GM23248 (cell line): ENCODE measurements at places on chromosomes 11 and 22. TPM values are rescaled to one million over a fixed set of nuclear protein-coding genes. Genes with fewer than 3 reads are reported as not detected.

- no peak for DNase-seq
These were observed 28.9 kb upstream of the GAL start for GRCh38 chr11:68655406-68655805.

DNA sequence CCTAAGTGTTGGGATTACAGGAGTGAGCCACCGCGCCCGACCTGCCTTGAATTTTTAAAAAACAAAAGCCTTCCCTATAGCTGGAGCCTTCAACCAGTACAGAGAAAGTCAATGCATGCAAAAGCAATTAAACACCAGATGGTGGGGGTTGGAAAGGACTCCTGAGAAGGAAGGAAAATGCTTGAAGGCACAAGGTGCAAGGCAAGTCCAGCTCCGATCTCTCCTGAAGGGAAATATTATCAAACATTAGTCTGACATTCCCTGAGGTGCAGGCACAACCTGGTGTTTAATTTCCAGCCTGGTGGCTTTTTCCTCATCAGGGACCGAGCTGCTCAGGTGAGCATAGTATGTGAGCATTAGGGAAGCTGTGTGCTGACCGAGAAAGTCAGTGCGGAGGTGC is 12.9 kb upstream of the RAPSN start:
- DNase-seq, result no peak

- no peak for DNase-seq
These were observed 7.9 kb downstream of the RTN4R start for GRCh38 chr22:20260071-20260765.

DNA sequence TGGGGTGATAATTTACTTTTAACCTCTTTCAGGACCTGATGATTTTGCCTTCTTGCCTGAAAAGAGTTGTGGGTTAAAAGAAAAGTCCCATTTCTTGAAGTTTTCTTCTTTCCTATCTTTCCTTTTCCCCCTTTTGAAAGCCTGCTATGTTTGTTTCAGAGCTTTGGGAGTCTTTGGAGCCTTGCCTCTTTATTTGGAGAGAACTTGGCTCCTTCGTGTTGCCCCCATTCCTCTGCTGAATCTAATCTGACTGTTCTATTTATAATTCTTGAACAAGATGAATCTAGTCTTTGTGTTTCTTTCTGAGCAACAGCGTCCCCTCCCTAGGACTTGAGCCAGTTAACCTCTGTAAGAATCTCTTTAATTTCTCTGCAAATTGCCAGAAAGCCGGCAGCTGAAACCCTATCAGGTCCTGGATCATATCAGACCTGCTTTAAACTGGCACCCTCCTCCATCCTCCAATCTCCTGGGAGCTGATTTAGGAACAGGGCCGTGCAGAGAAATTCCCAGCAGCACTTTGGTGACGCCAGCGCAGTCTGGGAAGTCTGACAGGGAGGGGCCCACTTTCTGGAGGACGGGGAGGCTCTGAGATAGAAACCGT is 289.1 kb upstream of the SORL1-AS1 start:
- DNase-seq, result peak; percentile 59

DNA sequence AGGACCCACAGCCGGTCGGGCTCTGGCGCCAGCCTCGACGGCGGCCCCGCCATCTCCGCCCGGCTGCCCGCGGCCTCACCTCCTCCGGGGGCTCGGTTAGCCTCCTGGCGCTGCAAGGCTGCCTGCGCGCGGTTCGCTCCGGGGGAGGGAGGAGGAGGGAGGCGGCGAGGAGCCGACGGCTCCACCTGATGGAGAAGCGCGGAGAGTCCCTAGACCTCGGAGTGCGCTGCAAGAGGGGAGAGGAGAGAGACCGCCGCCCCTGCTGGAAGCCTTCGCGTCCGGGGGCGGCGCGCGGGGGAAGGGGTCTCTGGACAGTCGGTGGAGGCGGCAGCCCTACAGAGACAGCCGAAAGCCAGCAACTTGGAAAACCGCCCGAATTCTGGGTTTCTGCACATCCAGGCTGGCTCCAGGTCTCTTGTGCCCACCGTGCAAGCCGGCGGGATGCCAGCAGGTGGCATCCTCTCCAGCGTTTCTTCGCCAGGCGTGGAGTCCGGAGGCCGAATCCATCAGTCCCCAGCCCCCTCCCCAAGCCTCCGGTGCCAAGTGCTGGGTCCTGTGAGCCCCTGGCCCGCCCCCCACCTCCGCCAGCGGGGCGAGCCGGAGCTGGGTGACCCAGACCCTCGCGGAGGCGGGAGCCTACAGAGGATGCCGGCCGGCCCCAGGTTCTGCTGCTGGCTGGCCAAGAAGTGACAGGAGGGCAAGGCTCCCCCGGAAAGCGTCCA is 2.9 kb upstream of the KIRREL3 start:
- peak; percentile 81 for DNase-seq

- DNase-seq, result peak; percentile 56
These were observed 31.6 kb upstream of the SNX19 start for GRCh38 chr11:130947889-130948288.

Gene OR6A2
- total RNA-seq, result not detected in 2 replicates

Gene ARHGAP8
- 0.13 and 0.54 TPM in 2 replicates for total RNA-seq
